ENCODE measurements at places on chromosomes 16 and 17.

- DNase-seq: no peak
Measured at GRCh38 chr17:57708410-57708809, 36.7 kb downstream of the CCDC182 start.

DNA sequence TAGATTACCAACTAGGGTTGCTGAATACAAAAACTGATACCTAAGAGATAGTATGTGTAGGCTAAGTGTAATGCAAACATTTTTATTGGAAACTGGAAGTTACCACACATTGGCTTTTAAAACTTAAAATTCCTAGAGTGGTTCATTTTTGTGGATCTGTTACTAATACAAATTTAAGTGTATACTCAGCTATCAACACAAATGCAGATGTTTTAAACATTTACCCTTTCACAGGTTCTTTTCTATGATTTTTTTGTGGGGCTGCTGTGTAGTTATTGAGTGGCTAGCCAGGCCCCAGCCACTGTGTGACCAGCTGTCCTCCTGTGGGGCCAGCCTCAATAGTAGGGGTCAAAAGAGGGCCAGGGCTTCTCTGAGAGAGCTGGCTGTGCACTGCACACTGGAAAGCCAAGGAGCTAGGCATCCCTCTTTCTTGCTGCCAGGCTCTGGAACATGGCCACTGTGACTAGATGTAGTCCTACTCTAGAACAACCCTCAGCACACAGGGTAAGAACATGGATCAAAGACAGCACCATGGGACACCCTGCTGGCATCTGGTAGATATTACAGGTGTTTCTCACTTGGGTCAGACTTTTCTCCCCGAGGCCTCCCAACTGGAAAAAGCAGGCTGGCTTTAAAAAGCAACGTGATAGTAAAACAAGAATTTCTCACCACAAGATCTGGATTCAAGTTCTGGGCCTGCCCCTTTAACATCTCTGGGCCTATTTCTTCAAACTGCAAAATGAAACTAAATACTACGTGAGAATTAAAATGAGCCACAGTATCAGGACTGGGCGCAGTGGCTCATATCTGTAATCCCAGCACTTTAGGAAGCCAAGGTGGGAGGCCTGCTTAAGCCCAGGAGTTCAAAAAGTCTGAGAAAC, 7.3 kb upstream of the VEZF1 start:
- peak; percentile 79 for DNase-seq

- peak; percentile 10 for DNase-seq
Measured at GRCh38 chr17:50904518-50905459, 38.6 kb upstream of the TOB1 start.

- no peak for DNase-seq
Measured at GRCh38 chr16:20844054-20844453, 37.7 kb downstream of the REXO5 start.

All from fibroblast of skin of right quadriceps (primary cell).